Effector memory CD4-positive, alpha-beta T cell (primary cell): ENCODE measurements at places on chromosomes 1 and 21.

- no peak for DNase-seq
These were observed 3.9 kb downstream of the RCC1 start for GRCh38 chr1:28509705-28510272.

GRCh38 chr1:24639881-24640280 is 3.2 kb upstream of the SRRM1 start:
- DNase-seq: no peak

DNA sequence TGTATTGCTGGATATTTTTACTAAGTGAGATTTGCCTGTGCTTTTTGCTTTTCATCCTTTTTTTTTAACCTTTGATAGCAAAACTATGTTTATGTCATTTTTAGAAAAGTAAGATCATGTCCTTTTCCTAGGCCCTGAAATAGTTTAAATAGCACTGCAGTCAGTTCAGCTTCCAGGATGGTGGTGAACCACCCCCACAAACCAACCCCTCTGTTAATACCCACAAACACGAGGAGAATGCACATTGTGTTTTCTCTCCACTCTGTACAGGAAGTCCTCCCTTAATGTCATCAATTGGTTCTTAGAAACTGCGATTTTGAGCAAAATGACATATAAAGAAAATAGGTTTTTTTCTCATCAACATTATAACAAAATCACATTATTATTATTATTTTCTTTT is 117.7 kb upstream of the DSCAM start:
- no peak for DNase-seq

DNA sequence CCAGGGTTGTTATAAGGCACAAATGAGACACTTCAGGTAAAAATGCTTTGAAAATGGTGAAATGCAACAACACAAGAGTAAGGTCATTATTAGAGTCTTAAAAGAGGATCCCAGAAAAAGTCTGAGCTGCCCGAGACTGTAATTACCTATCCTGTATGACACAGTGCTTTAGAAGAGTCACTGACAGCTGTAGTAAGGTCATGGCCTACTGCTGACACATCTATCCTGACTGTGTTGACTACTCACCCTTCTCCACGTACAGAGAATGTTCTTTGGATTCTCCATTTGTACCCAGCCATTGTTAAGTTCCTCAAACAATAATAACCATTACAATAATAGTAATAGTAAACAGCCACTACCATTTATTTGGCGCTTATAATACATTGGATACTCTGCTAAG is 104.4 kb downstream of the CACHD1 start:
- DNase-seq: no peak

DNA sequence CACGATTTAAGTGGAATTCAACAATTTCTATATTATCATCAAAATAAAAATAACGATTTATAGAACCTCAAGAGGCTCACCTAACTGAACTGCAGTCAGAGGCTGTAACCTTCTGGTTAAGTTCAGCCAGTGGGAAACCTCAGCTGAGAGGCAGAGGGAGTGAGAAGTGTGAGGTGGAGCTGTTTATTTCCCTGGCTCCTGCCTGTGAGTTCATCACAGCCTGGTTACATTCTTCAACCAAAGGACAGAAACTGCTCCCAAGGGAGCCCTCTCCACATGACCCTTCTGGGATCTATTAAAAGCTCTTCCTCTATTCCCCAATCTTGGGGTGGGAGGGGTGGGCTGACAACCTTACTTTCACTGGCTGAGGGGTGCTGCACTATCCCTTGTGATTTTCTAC is 22.2 kb downstream of the DYNLT5 start:
- no peak for DNase-seq

GRCh38 chr1:232922485-232922884 is 27.9 kb upstream of the NTPCR start:
- DNase-seq: no peak

DNA sequence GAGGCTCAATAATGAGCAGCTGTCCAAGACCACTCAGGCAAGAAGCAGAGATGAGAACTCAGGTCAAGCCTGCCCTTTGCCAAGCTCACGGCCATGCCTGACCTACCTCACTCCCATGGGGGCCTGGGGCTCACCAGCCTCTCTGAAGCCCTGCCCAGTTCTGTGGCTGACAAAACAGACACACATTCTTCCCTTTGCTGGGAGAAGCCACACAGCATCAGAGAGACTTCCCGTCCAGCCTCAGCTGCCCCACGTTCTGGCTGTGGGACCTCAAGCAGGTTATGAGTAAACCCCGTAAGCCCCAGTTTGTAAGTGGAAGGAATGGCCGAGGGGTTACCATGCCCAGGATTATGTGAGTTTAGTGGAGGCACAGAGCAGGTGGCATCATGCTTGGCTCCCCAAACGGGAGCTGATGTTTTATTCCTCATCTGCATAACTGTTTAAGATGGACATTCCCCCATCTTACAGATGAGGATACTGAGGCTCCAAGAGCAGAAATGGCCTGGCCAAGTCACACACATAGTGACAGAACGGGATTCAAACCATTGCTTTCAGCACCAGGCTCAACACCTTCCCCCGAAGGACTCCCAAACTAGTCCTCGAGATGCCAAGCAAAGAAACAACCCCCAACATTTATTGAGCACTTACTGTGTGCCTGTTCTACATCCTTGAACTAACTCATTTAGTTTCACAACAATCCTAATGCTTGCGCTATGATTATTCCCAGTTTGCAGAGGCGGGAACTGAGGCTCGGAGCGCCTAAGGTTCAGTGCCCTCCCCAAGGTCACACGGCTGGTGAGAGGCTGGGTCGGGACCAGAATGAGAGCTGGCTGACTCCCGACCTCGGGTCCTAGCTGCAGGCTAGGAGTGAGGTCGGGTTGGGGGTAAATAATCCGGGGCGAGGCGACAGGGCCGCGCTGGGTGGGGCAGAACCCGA is 49.1 kb upstream of the LAPTM5 start:
- no peak for DNase-seq

- DNase-seq: no peak
These were observed 370.2 kb downstream of the GPATCH2 start for GRCh38 chr1:217260676-217261075.

GRCh38 chr1:178495158-178495557 is 1.6 kb downstream of the CLEC20A start:
- no peak for DNase-seq

DNA sequence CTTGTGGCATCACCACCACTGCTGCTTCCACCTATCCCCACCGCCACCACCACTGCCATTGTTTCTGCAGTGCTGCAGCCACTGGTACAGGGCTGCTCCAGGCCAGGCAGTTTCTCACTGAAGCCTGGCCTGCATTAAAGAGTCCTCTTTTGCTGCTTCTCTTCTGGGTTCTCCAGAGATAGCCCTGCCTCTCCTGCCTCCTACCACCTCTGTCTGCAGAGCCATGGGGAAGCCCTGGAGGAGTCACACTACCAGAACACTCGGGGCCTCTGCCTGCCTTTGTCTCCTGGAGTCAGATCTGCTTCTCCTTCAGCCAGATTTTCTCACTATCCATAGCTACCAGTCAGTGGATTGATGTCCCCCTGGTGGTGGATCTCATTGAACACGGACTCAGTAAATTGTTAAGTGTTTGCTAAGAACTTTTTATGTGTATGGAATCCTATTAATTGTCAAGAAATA is 37.7 kb upstream of the DDAH1 start:
- no peak for DNase-seq
